ENCODE measurements at places on chromosomes 13 and 19.
A peak's percentile ranks its signal among the peaks of the same experiment; 100 is the strongest.

DNA sequence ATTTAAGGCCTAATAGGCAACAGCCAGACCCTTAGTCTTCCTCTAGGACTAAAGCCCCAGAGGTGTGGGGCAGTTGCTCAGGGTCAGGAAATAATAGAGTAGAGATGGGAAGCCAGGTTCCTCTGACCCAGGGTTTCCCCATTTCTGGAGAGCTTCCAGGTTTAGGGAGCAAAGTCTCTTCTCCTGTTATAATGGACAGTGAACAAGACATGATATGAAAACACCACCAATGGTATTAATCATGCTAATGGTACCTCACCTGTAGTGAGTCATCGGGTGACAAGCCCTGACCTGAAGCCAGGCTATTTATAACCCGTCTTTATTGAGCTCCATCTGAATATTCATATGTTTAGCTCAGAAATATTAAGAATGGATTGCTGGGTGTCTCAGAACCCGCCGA, 24.6 kb downstream of the BICRA start:
- DNase-seq, result no peak

GRCh38 chr13:78183732-78184131, 265.1 kb upstream of the EDNRB start:
- DNase-seq, result no peak

- no peak for DNase-seq
Measured at GRCh38 chr19:46049597-46049996, 8.8 kb upstream of the IGFL4 start.

- DNase-seq, result no peak
Measured at GRCh38 chr19:7819337-7819736, 10.7 kb upstream of the EVI5L start.

DNA sequence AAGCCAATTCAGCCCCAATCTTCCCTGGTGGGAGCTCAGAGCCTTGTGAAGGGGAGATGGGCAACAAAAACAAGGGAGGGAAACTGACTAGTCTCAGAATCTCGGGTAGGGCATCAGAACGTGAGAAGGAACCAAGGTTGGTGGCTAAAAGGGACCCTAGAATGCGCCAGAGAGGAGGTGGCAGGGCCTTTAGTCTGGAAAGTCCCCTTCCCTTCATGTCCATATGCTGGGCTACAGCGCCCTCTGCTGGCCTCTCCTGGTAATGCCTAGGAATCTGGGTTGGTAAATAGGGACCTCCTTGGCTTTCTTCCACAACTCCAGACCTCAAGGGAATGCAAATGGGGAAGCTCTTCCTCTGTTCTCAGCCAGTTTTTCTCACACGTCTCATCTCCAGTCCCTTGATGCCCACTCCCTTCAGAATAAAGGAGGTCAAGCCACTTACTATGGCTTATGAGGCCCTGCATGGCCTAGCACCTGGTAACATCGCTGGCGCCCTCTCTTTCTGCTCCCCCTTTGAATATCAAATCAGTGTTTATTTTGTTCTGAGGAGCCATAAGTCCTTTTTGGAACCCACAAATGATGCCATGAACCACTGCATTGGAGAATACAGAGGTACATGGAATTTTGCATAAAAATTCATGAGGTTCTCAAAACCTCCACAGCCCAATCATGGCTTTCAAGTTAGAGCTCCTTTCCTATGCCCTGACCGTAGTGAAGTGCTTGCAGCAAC, 1.4 kb upstream of the CCDC97 start:
- peak; percentile 66 for DNase-seq

- no peak for DNase-seq
Measured at GRCh38 chr13:94537740-94538630, 58.0 kb downstream of the TGDS start.

GRCh38 chr19:4014541-4015491, 7.3 kb downstream of the PIAS4 start:
- no peak for DNase-seq

DNA sequence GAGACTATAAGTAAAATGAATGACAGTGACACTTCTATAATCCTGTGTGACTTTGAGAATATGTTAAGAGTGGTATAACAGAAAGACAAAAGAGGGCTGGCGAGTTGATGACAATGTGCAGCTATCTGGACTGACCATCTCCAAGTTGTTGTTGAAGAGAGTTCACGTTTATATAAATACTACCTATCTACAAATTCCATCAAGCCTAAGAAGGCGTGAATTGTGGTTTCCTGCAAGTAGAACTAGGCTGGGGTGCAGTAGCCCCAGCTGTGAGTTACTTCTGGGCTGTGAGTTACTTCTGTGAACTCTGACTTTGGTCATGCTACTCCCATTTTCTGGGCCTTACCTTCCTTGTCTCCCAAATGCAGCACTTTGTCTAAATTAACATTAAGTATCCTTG, 561.0 kb downstream of the TBC1D4 start:
- no peak for DNase-seq
